ENCODE measurements at places on chromosomes 13 and 19.

DNA sequence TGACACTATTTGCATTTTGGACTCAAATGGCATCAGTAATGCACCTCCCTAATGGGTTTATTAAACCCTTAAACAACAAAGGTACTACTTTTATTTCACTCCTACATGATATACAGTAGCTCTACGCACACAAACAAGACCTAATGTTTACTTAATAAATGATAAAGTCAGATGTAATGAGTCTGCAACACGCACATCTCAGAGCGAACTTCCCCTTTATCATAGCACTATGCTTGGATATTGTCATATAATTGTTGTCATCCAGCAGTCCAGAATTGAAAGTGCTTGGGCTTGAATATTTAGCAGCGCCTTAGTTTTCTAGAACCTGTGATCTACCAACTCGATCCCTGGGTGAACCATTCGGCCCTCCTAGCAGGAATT is 772 bp downstream of the PARP4 start:
- DNase-seq = no peak

GRCh38 chr19:35262101-35262761 is 6.5 kb upstream of the USF2 start:
- DNase-seq = no peak

DNA sequence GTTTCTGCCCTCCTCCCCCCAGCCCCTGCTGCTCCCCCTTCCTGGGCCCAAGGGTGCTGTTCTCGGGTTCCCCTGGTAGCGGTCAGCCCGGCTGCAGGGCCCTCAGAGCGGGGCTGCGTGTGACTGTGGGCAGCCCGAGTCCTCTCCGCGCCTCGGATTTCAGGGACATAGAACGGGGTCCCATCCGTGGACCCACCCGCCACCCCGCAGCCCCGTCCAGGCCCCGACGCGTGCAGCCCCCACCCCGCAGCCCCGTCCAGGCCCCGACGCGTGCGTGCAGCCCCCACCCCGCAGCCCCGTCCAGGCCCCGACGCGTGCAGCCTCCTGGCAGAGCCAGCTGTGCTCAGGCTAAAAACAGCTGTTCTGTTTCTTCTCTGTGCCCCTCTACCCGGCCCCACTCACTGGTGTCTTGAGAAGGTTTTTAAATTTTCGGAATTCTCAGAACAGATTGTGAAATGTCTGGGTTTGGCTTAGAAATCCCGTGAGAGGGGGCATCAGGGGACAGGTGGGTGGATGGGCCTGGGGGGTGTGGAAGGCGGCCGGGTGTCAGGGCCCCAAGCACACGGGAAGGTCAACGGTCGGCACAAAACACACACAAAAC is 5.5 kb upstream of the PRTN3 start:
- no peak for DNase-seq

DNA sequence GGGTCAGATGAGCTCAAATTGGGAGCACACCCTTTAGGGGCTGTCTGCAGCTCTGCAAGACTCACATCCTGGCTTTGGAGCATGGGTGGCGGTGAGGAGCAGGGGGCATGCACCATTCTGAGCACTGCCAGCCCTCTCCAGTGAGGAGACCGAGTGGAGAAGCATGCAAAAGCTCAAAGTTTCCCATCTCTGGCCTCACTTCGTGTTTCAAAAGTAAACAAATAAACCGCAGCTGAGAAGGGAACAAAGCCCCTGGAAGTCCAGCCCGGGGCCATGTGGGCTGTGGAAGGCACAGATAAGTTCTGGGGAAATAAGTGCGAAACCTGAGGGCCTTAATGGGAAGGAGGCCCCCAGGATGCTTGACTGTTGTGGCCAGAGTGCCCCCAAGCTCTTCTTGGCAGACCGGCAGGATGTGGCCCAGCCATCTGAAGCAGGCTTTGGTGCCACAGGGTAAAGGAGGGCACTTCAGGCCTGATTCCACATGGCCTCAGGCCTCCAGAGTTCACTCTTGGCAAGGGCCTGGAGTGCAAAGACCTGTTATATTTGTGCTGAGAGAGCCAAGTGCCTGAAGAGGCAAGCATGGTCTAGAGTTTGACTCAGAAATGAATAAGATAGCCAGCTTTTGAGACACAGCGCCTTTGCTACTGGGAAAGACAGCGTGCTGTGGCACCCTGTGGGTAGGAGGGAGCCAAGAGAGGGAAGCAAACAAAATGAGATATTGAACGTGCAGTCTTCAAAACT is 1.2 kb downstream of the MEDAG start:
- peak; percentile 45 for DNase-seq

DNA sequence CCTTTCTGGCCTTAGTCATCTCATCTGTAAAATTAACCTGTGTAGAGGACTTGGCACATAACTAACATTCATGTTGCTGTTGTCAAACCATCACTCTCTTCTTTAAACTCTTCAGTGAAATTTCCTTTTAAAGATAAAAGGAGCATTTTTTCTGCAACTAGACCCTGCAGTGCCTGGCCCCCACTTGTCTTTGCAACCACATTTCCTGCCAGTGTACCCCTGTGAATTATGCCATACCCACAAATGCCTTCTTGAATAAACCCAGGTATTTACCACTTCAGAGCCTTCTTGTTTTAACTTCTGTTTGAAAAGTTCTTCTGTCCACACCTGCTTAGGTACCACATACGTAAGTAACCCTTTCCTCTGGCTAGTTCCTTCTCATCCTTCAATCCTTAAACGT is 118.8 kb downstream of the CDK8 start:
- DNase-seq = no peak

- DNase-seq = no peak
Observed at GRCh38 chr19:41095703-41096102, 7.5 kb downstream of the CYP2A13 start.

- DNase-seq = no peak
Observed at GRCh38 chr19:35220315-35220921, 8.1 kb downstream of the FAM187B start.

GRCh38 chr13:73835138-73835721 is 299.0 kb downstream of the KLF12 start:
- DNase-seq = peak; percentile 59

GRCh38 chr19:14343286-14343685 is 38.0 kb upstream of the ADGRE5 start:
- DNase-seq = no peak

DNA sequence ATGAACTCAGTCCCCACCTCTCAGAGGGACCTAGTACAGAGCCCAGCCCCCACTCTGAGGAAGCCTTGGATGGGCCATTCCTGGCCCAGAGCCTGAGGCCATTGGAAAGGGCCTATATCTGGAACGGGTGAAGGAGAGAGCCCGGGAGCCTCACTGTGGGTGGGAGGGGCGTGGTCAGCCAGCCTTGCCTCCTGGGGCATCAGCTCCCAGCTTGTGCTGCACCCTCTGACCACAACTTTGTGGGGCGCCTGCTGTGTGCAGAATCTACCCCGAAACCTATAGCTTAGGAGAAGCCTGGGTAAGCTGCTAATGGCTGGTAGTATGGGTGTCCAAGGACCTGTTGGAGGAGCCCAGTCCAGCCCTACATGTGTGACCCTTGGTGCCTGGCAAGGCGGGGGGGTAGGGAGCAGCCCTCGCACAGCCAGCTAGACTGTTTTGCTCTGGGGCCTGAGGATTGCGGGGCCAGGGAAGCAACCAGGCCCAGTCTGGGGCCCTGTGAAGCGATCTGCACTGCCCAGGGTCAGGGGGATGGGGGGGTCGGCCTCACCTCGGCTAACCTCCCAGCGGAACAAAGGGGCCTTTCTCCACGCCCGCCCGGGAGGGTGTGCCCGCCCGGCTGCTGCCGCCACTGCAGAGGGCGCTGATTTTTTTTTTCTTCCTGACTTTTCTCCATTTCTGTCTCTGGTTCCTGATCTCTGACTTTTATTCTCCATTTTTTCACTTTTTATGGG is 42.3 kb downstream of the LYL1 start:
- no peak for DNase-seq

GRCh38 chr13:102854675-102855074 is 8.8 kb downstream of the ERCC5 start:
- no peak for DNase-seq

- no peak for DNase-seq
Observed at GRCh38 chr13:27259831-27260230, 8.5 kb downstream of the RPL21 start.

GRCh38 chr13:53338760-53339159 is 310.1 kb downstream of the OLFM4 start:
- no peak for DNase-seq

DNA sequence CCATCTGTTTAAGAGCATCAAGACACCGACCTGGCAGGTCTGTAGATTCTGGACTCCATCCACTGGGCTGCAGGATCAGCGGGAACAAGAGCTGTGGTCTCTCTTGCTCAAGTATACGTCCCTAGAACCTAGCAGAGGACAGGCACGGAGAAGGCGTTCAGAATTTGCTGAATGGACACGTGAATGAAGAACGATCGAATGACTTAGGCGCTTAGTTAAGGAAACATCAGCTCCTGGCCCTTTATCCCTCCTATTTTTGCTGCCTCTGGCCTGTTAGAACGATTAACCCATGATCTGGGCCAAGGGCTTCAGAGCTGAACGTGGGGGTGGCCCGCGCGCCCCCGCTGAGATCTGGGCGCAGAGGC is 953 bp downstream of the DZIP1 start:
- peak; percentile 57 for DNase-seq

DNA sequence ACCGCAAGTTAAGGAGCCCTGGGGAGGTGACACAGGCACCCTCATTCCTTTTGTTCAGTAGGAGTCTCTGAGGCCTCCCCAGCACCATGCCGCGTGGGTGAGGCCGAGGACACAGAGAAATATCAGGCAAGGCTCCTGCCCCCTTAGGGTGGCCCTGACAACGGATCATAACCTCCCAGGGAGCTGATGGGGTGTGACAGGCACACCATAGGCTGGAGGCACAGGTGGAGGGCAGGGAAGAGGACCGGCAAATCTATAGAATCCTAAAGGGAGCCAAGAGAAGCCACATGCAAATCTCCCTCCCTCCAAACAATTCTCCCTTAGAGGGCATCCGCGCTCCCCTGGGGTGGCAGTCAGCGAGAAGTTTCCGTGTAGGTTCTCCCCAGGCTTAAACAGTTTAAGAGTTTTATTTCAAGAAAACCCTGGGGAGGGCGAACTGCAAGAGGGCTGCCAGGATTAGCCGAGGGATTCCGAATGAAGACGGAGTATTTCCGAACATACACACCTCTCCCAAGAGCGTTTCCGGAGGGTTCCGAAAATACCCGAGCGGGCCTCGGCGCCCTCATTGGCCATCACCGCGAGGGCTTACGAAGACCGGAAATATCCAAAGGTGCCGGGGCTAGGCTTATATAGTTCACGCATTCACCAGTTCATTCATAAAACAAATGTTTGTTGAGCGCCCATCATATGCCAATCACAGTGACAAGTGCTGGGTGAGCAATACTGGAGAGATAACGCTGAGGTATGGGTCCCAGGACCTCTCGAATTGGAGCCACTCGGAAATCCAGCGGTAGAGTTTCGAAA is 610 bp upstream of the RPL28 start:
- peak; percentile 98 for DNase-seq

GRCh38 chr13:62625214-62625881 is 1209.7 kb upstream of the PCDH20 start:
- no peak for DNase-seq

GRCh38 chr13:112363867-112364528 is 12.2 kb upstream of the SPACA7 start:
- no peak for DNase-seq
